Lung (tissue), 17 donors: ENCODE measurements at places on chromosomes 12 and 14.

DNA sequence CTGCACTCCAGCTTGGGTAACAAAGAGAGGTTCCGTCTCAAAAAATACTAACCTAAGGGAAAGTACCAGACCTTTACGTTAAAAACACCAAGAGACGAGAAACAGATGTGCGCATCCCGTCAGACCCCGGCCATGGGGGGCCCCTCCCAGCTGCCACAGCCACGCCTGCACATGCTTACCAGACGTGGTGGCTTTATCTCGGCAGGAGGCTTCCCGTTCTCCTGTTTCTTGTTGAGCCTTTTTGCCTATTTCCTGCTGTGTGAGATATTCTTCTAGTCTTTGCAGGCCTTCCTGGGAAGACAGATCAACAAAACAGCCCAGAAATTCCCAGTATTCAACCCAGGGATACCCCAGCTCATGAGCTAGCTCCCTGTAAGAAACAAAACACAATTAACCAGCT is 23.6 kb downstream of the PGAM5 start:
- no peak for DNase-seq
- peaks cover 62% of the 10 kb centered on the region for H3K36me3 ChIP-seq
- H3K4me3 ChIP-seq, result no peak overlapping the region
- no peaks in the 10 kb centered on the region for H3K4me1 ChIP-seq

GRCh38 chr12:47088021-47088944 is 8.5 kb upstream of the AMIGO2 start:
- H3K4me1 ChIP-seq, result no peaks in the 10 kb centered on the region
- H3K4me3 ChIP-seq, result no peak overlapping the region
- no peak for DNase-seq
- H3K36me3 ChIP-seq, result no peaks in the 10 kb centered on the region
- peaks cover 5% of the 10 kb centered on the region for H3K27me3 ChIP-seq

- H3K36me3 ChIP-seq, result peaks cover 7% of the 10 kb centered on the region
- no peak overlapping the region for H3K27ac ChIP-seq
- H3K27me3 ChIP-seq, result no peaks in the 10 kb centered on the region
- no peak for DNase-seq
- H3K4me3 ChIP-seq, result no peak overlapping the region
- H3K4me1 ChIP-seq, result peaks cover 2% of the 10 kb centered on the region
Observed at GRCh38 chr14:104702673-104703072, 13.3 kb downstream of the INF2 start.

DNA sequence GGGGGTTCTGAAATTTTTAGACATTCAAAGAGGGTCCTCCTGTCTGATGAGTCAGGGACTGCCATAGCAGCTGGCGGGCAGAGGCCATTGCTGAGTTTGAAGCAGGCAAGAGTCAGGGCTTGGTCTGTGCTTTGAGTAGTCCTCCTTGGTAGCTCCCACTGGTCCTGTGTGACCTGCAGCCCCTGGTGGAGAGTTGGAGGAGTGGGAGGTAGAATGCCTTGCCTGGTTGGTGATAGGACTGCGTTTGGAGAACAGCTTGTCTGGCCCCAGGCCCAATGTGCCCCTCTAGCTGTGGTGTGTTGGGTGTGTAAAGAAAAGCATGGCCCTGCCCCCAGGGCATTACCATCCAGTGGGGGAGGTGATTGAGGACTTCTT is 116.7 kb downstream of the BEGAIN start:
- H3K36me3 ChIP-seq, result no peaks in the 10 kb centered on the region
- H3K4me1 ChIP-seq, result no peaks in the 10 kb centered on the region

DNA sequence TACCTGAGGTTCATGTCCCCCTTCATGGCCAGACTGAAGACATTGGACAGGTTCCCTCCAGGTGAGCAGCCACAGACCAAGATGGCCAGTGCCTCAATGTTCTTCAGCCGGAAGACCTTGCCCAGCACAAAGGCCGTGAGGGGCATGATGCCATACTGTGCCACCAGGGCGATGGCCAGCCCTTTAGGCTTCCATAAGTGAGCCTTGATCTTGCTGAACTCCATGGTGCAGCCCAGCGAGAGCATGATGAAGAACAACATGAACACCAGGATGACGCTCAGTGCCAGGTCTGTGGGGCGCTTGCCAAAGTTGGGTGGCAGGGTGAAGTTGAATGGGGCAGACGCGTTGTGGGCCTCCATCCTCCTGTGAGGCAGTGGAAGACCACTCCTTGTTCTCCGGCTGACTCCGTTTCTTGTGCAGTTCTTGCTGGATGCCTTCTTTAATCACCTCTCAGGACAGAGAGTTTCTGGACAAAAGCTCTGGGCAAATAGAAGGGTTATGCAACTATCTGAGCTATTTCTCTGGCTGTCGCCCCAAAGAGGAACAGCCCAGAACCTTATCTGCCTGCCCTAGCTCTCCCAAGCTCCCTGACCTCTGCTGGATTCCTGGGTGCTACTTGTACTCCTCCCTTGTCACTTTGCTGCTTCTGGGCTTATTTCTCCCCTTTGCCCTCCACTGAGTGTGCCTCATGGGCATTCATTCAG is at the start of gene SLC10A1:
SLC10A1 (minus strand) TSS at position 445 of the 704 bp plus-strand sequence; CDS start at position 359, 86 bp downstream.
- H3K36me3 ChIP-seq, result no peaks in the 10 kb centered on the region
- no peak for DNase-seq
- H3K27ac ChIP-seq, result no peak within 1 kb of the TSS
- H3K4me1 ChIP-seq, result no peaks in the 10 kb centered on the region
- H3K27me3 ChIP-seq, result no peaks in the 10 kb centered on the region

- H3K27ac ChIP-seq, result no peak overlapping the region
- no peak overlapping the region for H3K4me3 ChIP-seq
- no peaks in the 10 kb centered on the region for H3K27me3 ChIP-seq
Observed at GRCh38 chr14:99546234-99546879, 57.6 kb downstream of the CCDC85C start.

- H3K27ac ChIP-seq, result no peak overlapping the region
- DNase-seq, result no peak
- no peaks in the 10 kb centered on the region for H3K4me1 ChIP-seq
- H3K4me3 ChIP-seq, result no peak overlapping the region
- no peaks in the 10 kb centered on the region for H3K27me3 ChIP-seq
- no peaks in the 10 kb centered on the region for H3K36me3 ChIP-seq
Observed at GRCh38 chr14:80146941-80147340, 64.4 kb downstream of the DIO2 start.

- H3K4me1 ChIP-seq, result no peaks in the 10 kb centered on the region
- peak; percentile 34 for DNase-seq
- no peak overlapping the region for H3K27ac ChIP-seq
- H3K27me3 ChIP-seq, result no peaks in the 10 kb centered on the region
Observed at GRCh38 chr12:120666571-120667390, 20.2 kb upstream of the MLEC start.

GRCh38 chr12:29088611-29089219 is 60.4 kb upstream of the FAR2 start:
- H3K4me1 ChIP-seq, result no peaks in the 10 kb centered on the region
- H3K4me3 ChIP-seq, result no peak overlapping the region
- no peak for DNase-seq
- H3K27ac ChIP-seq, result no peak overlapping the region

GRCh38 chr14:65179918-65180724 is 77.8 kb upstream of the MAX start:
- H3K36me3 ChIP-seq, result no peaks in the 10 kb centered on the region
- no peak overlapping the region for H3K27ac ChIP-seq
- no peak for DNase-seq
- no peaks in the 10 kb centered on the region for H3K27me3 ChIP-seq
- no peaks in the 10 kb centered on the region for H3K4me1 ChIP-seq

DNA sequence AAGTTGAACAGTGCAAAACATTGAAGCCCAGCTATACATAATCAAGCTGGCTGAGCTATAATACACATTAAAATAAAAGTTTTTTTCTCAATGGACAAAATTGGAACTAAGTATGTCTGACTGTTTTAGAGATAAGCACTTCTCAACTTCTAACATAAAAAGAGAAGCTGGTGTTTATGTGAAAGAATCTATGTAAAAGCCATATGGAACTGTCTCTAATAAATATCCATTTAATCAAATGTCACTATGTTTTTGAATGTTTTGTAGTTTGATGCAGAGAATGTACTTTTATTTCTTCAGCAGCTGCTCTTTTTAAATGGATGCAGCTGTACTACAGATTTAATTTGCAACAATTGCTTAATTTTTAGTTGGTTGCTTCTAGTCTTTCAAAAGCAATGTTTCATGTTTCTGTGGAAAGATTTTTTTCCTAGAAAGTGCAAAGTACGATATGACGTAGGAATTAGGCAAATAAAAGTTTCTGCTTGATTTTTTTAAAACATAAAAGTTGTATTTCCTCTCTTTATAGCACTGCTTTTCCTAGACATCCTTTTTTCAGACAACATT is 114.2 kb downstream of the PDE3A start:
- no peaks in the 10 kb centered on the region for H3K36me3 ChIP-seq
- no peak overlapping the region for H3K27ac ChIP-seq
- H3K4me1 ChIP-seq, result no peaks in the 10 kb centered on the region
- H3K4me3 ChIP-seq, result no peak overlapping the region
- H3K27me3 ChIP-seq, result no peaks in the 10 kb centered on the region

GRCh38 chr14:100362311-100362927 is 39.3 kb downstream of the SLC25A47 start:
- peaks cover 53% of the 10 kb centered on the region for H3K36me3 ChIP-seq
- DNase-seq, result peak; percentile 39
- no peak overlapping the region for H3K4me3 ChIP-seq
- H3K27me3 ChIP-seq, result no peaks in the 10 kb centered on the region
- no peaks in the 10 kb centered on the region for H3K4me1 ChIP-seq

DNA sequence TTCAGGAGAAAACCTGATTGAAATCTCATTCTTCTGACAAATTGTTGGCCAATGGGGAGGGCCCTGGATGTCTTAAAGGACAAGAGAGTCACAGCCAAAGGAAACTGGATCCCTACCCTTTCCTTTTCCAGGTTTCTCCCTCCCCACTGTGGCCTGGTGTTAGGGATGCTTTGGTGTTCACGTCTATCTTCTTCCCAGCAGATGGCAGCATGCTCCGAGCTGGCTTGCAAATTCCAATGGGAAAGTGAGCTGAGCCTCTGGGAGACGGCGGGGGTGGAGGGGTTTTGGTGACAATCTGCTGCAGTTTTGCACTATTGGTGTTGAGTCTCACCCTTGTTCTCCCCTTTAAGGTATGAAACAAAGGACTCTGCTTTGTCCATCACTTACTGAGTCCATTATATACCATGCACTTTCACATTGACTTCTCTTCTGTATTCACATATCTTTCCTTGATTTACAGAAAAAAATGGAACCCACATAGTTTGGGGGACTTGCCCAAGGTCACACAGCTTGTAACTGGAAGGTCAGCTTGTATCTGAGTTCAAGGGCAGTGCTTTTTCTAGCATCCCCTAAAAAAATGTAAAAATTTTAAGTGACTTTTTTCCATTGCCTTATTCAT is 39.3 kb downstream of the CCDC177 start:
- no peaks in the 10 kb centered on the region for H3K36me3 ChIP-seq
- H3K4me1 ChIP-seq, result no peaks in the 10 kb centered on the region
- peak; percentile 49 for DNase-seq
- H3K27ac ChIP-seq, result no peak overlapping the region
- peaks cover 4% of the 10 kb centered on the region for H3K27me3 ChIP-seq

GRCh38 chr14:89024691-89025090 is 200.2 kb downstream of the TTC8 start:
- H3K4me1 ChIP-seq, result no peaks in the 10 kb centered on the region
- DNase-seq, result no peak
- no peaks in the 10 kb centered on the region for H3K36me3 ChIP-seq

- no peak overlapping the region for H3K4me3 ChIP-seq
- H3K27me3 ChIP-seq, result no peaks in the 10 kb centered on the region
- no peak for DNase-seq
- H3K4me1 ChIP-seq, result no peaks in the 10 kb centered on the region
- peaks cover 15% of the 10 kb centered on the region for H3K36me3 ChIP-seq
- H3K27ac ChIP-seq, result no peak overlapping the region
Observed at GRCh38 chr14:58216544-58216943, 16.6 kb downstream of the ACTR10 start.

DNA sequence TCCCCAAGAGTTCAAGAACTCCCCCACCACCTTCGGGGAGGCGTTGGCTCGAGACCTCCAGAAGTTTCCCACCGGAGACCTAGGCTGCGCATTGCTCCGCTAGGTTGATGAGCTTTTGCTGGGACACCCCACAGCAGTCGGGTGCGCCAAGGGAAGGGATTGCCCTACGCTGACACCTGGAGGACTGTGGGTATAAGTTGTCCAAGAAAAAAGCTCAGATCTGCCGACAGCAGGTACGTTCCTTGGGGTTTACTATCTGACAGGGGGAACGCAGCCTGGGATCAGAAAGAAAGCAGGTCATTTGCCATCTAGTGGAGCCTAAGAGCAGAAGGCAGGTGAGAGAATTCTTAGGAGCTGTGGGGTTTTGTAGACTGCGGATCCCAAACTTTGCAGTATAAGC is 98.8 kb downstream of the FRMD6 start:
- no peak overlapping the region for H3K27ac ChIP-seq
- DNase-seq, result no peak
- H3K27me3 ChIP-seq, result no peaks in the 10 kb centered on the region
- H3K36me3 ChIP-seq, result no peaks in the 10 kb centered on the region
- no peak overlapping the region for H3K4me3 ChIP-seq
- H3K4me1 ChIP-seq, result no peaks in the 10 kb centered on the region

DNA sequence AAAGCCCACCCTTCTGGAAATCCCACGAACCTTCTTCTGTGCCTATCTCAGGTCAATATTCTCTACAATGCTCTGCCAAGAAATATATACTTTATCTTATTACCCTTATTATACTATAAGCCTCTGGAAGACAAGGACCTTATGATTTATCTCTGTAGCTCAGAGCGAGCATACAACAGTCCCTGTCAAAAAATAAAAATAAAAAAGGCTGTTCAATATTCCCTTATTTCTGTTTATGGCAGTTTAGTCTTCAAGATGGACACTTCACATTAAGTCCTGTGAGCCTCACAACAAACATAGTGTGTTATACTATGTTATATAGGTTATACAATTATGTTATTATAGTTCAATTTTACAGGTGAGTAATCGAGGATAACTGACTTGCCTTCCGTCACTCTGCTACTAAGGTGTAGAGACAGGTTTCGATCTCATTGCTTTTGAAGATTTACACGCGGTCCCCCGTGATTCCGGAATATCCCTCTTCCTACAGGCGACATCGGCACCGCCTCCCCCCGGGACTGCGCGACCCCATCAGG is 562 bp downstream of the EAPP start:
- H3K27me3 ChIP-seq, result no peaks in the 10 kb centered on the region
- H3K4me3 ChIP-seq, result peak overlapping the region; percentile 99
- H3K4me1 ChIP-seq, result peaks cover 2% of the 10 kb centered on the region
- DNase-seq, result no peak

- H3K36me3 ChIP-seq, result no peaks in the 10 kb centered on the region
- no peaks in the 10 kb centered on the region for H3K4me1 ChIP-seq
- no peaks in the 10 kb centered on the region for H3K27me3 ChIP-seq
Observed at GRCh38 chr12:110896559-110896958, 23.8 kb downstream of the MYL2 start.
